ENCODE measurements at places on chromosomes 7 and 10.

- DNase-seq: no peak
Measured at GRCh38 chr7:46054915-46055314, 133.8 kb upstream of the IGFBP3 start.

- no peak for DNase-seq
Measured at GRCh38 chr7:5495581-5496375, 72.1 kb upstream of the TNRC18 start.

GRCh38 chr7:2403718-2404648 lies 572 bp downstream of the CHST12 start:
- no peak for DNase-seq

DNA sequence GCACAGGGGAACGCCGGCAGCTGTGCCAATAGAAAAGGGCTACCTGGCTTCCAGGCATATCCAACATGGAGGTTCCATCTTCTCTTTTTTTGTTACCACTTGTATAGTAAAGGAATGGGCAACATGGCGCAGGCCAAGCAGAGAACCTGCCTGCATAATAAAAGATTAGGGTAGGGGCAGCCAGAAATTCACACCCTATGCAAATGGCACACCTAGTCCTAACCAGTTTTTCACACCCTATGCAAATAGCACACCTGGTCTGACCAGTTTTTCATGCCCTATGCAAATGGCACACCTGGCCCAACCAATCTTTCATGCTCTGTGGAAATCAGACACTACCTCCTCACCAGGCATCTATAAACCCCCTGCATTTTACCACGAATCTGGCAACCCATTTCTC lies 369.5 kb downstream of the IPMK start:
- DNase-seq: no peak

GRCh38 chr7:80851896-80852476 lies 66.9 kb downstream of the SEMA3C start:
- no peak for DNase-seq
